ENCODE measurements at places on chromosomes 12 and 14.

DNA sequence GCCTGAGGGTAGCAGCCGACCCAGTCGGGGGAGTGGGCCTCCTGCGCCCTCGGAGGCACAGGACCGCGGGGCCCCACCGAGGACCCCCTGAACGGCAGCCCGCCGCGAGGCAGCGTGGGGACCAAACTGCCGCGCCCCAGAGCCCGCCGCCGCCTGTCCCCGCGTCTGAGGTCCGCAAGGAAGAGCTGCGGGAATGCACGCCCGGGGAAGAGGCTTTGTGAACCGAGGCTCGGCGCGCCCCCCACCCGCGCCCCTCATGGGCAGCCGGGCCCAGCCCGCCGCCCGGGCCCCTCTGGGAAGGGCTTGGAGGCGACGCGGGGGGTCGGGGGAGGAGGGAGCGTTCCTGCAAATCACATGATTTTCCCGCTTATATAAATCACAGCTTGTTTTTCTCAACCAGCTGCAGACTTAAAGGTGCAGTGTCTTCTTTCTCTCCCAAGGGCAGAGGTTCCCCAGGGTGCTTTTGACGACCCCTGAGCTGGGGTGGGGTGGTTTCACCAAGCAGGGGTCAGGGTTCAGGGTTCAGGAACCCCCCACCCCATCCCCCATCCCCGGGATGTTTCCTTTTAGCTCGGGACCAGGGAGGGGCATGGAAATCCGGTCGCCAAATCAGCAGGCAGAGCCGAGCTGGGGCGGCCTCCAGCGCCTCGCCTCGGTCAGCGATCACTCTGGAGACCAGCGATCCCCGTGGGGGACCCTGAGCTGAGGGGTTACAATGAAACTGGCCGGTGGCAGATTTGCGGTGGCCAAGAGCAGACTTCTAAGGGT, 44.7 kb upstream of the ATP23 start:
- peak; percentile 52 for DNase-seq

GRCh38 chr12:15092826-15093225, 120.0 kb downstream of the PDE6H start:
- DNase-seq = no peak

DNA sequence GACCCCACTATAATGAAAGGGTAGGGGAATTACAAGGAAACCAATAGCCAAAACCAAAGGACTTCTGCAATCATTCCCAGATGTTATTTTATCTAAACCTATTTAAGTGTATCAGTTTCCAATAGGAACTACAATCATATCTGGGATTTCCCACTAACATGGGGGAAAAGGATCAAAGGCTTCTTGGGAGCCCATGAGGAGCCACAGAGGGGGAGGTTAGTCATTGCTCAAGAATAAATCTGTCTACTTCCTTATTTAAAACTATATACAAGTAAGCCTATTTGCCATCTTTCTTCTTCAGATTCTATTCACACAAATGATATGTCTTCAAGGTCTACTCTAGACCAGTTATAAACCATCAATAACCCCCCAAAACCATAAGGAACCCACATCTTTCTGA, 33.1 kb downstream of the FGD6 start:
- DNase-seq = no peak

GRCh38 chr14:102086972-102087761, at the start of gene HSP90AA1:
Gene HSP90AA1 (minus strand): TSS chr14:102087044. CDS start chr14:102086378, 666 bp downstream.
- DNase-seq = peak; percentile 90

- no peak for DNase-seq
Observed at GRCh38 chr14:70697701-70698100, 56.0 kb downstream of the TTC9 start.

DNA sequence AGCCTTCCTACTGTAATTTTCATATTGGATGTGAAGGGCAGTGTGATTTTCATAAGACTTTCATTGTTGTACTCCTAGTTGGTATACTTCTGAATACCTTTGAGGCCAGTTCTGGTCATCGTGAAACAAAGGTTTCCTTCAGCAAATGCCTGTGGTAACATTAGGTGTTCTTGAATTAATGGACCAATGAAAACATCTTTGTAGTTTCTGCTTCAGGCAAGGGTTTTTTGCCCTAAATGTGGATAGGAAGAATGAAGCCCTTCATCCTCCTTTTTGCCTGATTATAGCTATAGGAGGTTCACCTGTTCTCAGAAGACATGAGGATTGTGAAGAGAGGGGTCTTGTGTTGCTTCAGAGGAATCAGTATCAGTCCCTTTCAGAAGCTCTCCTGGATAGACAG, 60.7 kb downstream of the PTPN11 start:
- no peak for DNase-seq

DNA sequence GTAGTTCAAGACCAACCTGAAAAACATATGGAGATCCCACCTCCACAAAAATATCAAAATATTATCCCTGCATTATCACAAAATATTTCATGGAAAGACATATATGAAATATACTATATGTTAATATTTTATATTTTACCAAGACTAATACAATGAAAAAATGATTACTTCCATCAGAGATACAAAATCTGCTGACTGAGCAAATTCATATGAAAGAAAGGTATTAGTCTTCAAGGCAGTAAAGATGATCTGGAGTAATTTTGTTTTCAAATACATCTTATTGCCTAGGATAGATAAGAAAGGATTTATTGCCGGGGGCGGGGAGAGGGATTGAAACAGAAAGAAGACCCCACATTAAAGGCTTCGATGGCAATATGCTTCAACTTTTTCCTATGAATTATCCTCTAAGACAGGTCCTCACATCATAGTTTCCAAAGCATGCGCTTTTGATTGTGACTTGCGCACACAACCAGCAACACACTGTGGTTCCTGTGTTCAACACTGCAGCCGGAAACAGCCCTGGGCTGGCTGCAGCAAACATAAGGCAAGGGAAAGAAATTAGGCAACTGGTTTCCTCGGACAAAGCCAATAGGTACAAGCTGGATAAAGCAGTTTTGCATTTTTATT, 83.2 kb downstream of the SPPL3 start:
- DNase-seq = no peak

DNA sequence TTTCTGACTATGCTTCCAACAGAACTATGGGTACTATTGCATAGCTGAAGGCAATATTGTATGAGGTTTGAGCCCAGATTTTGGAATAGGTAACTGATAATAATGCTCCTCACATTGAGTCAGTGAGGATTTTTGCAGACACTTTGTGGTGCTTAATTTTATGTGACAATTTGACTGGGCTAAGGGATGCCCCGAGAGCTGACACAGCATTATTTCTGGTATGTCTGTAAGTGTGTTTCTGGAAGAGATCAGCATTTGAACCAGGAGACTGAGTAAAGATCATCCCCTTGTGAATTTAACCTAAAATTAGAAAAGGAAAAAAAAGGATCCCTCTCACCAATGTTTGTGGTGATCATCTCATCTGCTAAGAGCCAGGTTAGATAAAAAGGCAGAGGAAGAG, 404.9 kb downstream of the AEBP2 start:
- DNase-seq = no peak

- DNase-seq = no peak
Observed at GRCh38 chr12:76964784-76965571, 86.2 kb upstream of the CSRP2 start.

DNA sequence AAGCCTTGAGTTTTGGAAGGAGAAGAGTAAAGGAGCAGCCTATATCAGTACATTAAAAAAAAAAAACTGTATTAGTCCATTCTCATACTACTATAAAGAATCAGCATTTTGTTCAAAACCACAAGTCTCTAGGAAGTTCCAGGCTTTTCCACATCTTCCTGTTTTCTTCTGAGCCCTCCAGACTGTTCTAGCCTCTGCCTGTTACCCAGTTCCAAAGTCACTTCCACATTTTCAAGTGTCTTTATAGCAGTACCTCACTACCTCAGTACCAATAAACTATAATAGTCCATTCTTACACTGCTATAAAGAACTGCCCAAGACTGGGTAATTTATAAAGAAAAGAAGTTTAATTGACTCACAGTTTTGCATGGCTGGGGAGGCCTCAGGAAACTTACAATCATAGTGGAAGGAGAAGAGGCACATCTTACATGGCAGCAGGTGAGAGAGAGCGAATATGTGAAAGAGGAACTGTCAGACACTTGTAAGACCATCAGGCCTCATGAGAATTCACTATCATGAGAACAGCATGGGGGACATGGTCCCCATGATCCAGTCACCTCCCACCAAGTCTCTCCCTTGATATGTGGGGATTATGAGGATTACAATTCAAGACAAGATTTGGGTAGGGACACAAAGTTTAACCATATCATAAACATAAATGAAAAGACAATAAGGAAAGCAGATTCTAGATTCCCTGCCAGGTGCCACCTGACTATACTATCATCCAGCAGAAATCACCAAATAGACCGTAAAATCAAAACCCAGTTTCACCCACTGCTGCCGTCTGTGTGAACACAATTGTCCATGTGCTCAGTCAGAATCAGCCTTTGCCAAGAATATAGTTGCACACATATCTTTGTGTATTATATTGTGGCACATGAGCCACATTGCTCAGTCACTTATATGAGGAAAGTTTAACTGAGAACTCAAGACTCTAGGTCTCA, 27.8 kb downstream of the TOGARAM1 start:
- DNase-seq = no peak

DNA sequence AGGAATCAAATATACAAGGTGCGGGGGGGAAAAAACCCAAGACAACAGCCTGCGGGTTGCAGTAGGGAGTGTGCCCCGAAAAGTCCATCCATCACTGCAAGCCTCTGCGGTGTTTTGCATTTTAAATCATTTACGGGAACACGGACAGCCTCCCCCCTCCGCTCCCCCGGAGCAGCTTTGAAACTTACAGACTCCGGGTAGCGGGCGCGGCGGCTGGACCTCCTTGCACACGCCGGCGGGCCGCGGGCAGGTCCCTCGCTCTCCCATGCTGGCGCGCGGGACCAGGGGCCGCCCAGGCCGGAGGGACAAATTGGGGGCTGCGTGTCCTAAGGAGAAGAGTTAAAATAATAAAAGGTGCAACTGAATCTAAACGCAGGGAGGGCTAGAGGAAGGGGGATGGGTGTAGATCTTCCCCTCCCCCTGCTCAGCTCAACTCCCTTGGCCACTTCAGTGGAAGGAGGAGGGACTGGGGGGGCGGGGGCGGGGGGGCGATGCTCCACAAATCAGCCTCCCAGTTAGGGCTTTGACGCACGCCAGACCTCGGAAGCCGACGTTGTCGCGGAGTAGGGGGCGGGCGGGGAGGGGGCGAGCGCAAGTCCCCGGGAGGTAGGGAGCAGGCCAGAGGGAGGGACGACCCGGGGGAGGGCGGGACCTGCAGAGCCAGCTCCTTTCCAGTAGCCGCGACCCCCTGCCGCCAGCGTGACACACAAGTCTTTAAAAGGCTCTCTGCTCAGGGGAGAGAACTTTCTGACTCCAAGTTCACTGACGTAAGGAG, at the start of gene KCNJ8:
Gene KCNJ8 (minus strand): TSS at position 349 of the 775 bp plus-strand sequence. CDS start 1,090 bp downstream, outside the sequence.
- DNase-seq = peak; percentile 45

DNA sequence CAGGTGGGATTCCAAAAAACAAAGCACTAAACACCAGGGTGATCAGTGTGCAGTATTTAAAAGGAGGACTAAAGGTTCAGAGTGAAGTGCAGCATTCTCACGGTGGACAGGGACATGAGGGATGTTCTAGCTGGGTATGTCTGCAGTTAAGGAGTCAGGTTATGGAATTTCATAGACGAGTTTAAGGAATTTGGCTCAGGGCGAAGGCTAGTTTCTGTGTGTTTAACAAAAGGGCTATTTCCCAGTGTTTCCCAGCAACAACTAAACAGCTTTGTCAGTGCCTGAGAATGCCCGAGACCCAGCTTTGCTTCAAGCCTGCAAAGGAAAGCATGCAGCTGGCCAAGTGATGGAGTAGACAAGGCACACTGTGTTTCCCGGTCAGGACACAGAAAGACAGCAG, 7.0 kb downstream of the KRT1 start:
- DNase-seq = no peak

- DNase-seq = no peak
Observed at GRCh38 chr14:105531894-105532623, 5.7 kb downstream of the TMEM121 start.

GRCh38 chr12:14394317-14395073, 29.0 kb downstream of the ATF7IP start:
- DNase-seq = peak; percentile 28

GRCh38 chr12:30357766-30358490, 337.7 kb downstream of the IPO8 start:
- DNase-seq = no peak

GRCh38 chr12:28189784-28190320, 404 bp upstream of the CCDC91 start:
- no peak for DNase-seq

DNA sequence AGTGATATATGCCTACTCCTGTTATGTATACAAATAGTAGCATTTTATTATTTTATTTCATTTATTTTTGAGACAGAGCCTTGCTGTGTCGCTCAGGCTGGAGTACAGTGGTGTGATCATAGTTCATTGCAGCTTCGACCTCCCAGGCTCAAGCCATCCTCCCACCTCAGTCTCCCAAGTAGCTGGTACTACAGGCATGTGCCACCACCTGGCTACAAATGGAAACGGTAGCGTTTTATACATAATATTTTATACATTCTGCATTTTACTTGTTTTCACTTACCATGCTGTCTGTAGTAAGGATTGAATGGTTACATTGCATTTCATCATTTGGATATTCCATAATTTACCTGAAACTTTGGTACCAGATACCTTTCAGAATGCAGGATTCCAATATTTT, 14.1 kb downstream of the C1R start:
- DNase-seq = no peak

- no peak for DNase-seq
Observed at GRCh38 chr14:96690713-96691383, 106.3 kb upstream of the VRK1 start.

DNA sequence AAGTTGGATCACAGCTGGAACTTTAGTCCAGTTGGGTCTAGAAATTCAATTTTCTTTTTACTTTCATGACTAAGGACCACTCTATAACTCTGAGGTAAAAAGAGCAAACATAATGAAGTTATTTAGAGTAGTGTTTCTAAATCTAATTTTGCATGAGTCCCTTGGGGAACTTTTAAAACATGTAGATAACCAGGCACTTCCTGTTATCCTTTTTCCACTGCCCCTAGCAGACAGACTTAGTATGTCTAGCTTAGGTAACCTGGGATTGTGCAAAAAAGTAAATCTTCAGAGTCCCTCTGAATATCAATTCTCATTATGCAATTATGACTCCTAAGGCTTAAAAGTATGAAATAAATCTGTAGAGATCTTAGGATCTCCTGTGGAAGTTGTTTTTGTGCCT, 371.2 kb downstream of the DIO2 start:
- no peak for DNase-seq

- DNase-seq = no peak
Observed at GRCh38 chr12:52216807-52217206, 16.2 kb upstream of the KRT7 start.
